NCI-H1417 treated with DMSO at 0.1 percent for 48 hours (cell line): ENCODE measurements at places on chromosomes 5 and 9.

DNA sequence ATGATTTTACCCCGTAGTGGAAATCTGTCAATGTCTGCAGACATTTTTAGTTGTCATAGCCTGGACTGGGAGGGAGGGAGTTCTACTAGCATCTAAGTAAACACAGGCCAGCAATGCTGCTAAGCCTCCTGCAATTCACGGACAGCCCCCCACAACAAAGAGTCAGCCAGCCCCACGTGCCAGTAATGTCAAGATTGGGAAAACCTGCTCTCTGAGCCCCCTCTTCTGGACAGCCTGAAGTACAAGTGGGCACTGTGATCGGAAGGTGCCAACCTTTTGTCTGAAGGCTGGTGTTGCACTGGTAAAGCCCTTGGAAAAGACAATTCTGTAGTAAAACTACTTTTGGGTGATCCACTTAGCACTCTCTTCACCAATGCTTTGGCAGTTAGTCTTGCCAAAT is 154.5 kb downstream of the TARS1 start:
- no peak for DNase-seq

DNA sequence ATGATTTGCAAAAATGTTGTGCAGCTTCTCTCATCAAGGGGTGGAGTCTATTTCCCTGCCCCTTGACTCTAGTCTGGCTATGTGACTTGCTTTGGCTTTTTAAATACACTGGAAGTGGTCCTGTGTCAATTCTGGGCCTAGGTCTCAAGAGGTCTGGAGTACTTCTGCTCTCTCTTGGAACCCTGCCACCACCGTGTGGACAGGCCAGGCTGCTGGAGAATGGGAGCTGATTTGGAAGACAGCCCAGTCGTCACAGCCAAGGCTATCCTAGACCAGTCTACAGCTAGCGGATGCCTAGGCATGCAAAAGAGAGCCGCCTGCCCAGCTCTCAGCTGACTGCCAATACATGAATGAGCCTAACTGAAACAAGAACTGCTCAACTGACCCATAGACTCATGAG is 56.7 kb upstream of the CLINT1 start:
- no peak for DNase-seq

GRCh38 chr9:100714372-100715099 is 136.7 kb downstream of the CAVIN4 start:
- no peak for DNase-seq

DNA sequence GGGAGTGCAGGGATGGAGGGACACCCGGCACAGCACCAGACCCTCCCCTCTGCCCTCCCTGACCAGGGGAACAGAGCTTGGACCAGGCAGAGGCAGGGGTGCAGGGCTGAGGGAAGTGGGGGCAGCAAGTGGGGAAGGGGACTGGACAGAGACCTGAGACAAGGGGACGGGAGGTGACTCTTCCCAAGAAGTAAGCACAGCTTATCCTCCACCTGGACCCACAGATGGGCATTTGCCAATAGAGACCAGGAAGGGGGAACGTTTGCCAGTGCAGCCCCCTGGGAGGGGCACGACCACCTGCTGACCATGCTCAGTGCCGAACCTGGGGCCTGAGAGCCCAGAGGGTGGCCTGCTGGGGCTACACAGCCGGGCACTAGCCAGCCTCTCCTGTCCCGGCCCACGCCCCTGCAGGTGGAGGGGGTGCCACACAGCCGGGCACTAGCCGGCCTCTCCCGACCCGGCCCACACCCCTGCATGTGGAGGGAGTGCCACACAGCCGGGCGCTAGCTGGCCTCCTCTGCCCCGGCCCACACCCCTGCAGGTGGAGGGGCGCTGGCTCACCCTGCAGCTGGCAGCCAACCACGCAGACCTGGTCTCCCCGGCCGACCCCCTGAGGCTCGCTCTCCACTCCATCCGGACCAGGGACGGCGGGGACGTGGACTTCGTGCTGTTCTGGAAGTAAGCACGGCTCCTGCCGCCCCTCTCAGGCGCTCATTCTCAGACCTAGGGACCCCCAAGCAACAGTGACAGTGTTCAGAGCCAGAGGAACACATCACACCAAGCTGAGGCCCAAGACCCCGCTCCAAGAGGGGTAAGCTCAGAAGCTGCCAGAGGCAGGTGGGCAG is 24.3 kb downstream of the GLT6D1 start:
- DNase-seq: no peak
